ENCODE measurements at places on chromosomes 16 and 17.

GRCh38 chr17:76471498-76472257 lies 4.3 kb downstream of the AANAT start:
- no peak for ATAC-seq

DNA sequence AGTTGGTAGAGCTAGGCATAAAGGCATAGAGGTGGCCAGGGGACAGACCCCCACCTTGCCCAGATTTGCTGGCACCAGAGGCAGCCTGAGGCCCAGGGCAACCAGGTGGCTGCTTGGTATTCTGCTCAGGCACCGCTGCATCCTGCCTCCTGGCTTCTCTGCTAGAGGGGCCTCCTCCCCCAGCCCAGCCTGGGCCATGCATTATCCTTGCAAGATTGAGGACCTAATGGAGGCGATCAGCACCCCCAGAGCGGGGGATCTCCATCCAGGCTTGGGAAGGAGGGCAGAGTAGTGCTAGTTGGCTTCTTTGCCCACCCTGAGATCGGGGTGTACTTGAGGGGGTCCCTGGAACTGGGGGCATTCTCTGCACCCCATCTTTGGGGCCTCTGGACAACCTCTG lies 23.8 kb downstream of the CDK5RAP3 start:
- ATAC-seq: peak; percentile 15

DNA sequence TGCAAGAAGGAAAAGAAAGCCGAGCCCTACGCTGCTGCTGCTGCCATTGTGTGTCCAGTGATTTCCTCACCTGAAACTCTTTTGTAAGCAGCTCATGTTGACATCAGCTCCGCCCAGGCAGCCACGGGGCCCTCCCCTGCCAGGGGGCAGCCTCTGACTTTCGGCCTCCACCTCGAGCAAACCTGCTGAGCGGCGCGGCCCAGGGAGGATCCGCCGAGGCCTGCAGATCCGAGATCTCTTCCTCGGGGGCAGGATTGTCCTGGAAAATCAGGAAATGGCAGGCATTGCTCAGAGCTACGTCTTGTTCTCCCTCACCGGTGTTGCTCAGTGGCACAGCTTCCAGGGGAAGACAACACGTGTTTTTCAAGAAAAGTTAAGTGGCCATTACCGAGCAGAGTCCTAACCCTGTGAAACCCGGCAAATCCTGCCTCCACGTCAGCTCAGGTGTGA lies 35.6 kb upstream of the ZNF750 start:
- no peak for ATAC-seq

- ATAC-seq: no peak
These were observed 615.3 kb downstream of the TOX3 start for GRCh38 chr16:51931653-51932052.

- no peak for ATAC-seq
These were observed 20.2 kb downstream of the TMC7 start for GRCh38 chr16:19003935-19004334.

Data from motor neuron (in vitro differentiated cells).